ENCODE measurements at places on chromosomes 6 and 20.
A peak's percentile ranks its signal among the peaks of the same experiment; 100 is the strongest.

GRCh38 chr6:48973491-48973890 is 489.6 kb downstream of the MMUT start:
- DNase-seq = no peak

- no peak for DNase-seq
These were observed 133.3 kb downstream of the TFAP2C start for GRCh38 chr20:56762401-56762800.

- no peak for DNase-seq
These were observed 39.2 kb upstream of the SPACA1 start for GRCh38 chr6:88008411-88008810.

- DNase-seq = no peak
These were observed 15.1 kb upstream of the DEF6 start for GRCh38 chr6:35282472-35282871.

DNA sequence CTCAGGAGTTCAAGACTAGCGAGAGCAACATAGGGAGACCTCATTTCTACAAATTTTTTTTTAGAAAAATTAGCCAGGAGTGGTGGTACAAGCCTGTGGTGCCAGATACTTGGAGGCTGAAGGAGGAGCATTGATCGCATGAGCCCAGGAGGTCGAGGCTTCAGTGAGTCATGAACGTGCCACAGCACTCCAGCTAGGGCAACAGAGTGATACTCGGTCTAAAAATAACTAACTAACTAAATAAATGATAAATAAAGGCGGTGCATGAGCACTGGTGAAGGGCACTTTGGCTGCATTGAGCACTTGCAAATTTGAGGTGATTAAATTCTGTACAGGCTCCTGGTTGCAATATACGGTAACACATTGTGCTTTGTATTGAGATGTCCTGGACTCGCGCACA is 13.5 kb downstream of the HLA-A start:
- no peak for DNase-seq

DNA sequence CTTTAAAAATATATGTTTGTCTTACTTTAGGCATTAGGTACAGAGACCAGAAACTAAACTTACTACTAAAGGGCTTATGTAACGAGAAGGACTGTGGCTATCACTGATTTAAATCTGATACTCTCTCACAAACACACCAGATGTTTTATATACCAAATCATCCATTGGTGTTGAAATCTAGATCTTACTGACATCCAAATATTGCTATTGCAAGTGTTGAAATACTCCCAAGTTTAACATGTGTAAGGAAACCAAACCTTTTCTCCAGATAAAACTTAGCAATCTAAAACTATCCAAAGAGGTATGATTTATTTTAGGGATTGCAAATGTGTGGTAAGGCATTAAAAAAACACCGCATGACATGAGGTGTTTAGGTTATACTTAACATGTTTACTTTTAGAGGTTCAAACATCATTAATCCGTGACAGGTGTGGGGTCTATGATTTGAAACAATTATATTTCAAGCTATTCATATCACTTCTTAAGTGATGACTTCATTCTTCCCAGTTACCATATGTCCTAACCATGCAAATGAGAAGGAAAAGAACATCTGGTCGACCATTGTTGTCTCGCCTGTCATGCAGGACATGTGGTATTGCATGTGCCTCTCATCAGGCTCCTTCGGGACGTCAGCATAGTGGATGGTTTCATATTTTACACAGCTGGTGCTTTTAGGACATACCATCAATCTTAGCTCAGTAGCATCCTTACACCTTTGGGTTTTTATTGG is 168.3 kb upstream of the SPACA1 start:
- no peak for DNase-seq

GRCh38 chr20:49562311-49563014 is 5.5 kb downstream of the PTGIS start:
- DNase-seq = no peak

- no peak for DNase-seq
These were observed 332.3 kb downstream of the PLCB1 start for GRCh38 chr20:8464368-8464767.

GRCh38 chr20:48571949-48572847 is 255.6 kb downstream of the PREX1 start:
- DNase-seq = no peak

DNA sequence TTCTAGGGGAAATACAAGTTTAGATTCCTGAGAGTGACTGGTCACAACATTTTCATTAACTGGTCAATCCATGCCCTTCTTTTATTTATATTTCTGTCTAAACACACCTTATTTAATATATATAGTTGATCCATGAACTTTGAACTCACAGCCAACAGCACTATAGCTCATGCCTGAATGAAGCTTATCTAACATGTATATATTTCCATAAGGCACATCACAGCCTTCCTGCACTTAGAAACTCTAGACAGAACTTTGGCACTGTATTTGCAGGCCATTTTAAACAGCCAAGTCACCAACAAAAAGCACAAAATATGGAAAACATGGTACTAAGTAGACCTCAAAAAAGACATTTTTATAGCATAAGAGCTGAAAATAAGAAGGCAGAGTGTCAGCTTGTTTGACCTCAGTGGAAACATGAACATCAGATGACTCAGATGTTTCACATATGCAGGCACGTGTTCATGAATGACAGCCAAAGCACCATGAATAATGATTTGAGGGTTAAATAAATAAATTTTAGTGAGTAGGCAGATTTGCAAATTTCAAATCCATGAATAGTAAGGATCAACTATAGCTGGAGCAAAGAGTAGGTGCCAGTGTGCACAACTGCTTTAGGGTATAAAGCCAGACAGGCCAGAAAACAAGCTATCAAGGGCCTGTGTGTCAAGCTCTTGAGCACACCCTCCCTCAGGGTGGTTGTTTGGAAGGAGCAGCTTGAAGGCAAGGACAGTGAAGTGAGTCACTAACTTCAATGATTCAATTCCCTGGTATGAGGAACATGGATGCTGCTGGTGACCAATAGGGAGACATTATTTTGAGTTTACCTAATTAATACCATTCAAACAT is 88.9 kb upstream of the NT5E start:
- DNase-seq = no peak

DNA sequence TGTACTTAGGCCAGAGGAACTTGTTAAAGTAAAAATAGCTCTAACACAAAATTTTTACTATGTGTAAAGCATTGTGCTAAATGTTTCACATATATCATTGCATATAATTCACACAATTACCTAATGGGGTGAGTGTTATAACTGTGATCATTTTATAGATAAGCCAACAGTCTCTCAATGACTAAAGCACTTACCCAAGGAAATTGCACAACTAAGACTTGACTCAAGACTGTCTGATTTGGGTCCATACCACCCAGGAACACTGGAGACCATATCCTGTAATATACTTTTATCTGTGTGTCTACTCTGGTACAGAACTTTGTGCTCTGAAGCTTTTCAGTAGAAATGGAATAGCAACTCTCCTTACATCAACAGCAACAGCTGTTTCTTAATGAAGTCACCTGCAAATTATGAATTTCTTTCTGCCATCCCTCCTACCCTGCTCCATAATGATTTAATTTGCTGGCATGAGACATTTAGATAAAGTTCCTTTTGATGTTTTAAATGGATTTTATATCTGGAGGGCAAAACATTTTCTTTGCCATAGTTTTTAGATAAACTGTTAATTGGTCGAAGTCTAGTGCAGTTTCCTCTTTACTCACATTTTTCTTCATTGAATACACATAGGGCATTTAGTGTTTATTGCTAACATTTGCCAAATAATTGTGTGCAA is 47.5 kb downstream of the TSPYL4 start:
- DNase-seq = no peak

- DNase-seq = no peak
These were observed 140.0 kb downstream of the TBC1D7 start for GRCh38 chr6:13188306-13188705.

DNA sequence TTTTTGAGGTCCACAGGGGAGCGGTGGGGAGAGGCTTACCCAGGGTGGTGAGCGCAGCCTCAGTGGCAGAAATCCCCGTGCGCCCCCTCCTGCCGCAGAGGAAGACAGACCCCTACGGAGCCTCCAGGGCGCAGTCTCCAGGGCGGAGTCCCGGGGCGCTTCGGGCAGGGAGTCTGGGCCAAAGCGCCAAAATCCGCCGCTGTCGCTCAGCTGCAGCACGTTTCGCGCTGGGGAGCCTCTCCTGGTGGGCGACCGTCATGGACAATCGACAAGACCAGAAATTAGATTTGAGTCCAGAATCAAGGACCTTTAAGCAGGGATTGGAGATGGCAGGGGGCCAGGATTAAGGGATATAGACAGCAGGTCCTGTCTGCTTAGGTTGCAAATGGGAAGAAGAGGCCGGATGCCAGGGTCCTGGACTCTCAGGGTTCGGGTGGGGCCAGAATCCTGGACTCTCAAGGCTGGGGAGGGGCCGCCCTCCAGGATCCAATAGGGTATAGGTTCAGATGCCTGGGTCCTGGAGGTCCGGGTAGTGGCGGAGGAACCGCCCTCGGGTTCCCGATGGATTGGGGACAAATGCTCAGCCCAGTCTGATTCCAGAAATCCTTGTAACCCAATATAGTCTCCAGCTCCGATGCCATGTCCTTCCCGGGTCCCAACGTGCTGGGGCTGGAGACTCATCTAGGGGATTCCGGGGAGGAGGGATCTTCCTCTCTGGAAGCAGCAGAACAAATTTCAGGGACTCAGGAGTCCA is 7.9 kb upstream of the HLA-E start:
- DNase-seq = peak; percentile 49

DNA sequence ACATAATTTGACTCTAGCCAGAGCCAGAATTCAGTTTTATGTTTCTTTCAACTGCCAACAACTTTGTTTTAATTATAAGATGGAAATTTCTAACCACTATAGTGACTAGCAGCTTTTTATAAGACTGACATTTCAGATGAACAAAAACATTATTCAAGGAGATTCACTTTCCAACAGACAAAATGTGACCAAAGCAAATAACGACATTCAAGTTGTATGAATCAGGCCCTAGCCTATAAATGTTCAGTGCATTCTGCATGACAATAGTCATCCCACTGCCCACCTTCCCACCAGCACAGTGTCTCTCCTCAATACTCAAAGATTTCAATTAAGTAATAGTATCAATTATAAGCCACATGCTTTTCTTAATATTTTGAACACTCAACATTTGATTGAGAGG is 200.7 kb downstream of the KHDC1L start:
- DNase-seq = no peak

DNA sequence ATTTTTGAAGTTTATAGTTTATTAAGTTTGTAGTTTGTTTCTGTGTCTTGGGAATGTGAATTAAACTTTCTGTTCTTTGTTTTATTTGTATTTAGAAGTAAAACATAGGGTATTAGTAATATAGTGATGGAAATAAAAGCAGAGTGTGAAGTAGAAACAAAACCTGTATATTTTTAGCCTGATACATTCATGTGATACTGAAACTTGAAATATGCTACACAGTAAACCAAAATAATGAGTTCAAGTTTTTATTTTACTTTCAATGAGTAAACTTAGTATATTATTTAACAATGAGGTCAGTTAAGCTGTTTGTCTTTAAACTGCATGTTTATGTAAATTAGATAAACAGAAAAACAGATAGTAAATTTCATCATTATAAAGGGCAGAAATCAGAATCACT is 1592.6 kb downstream of the GRIK2 start:
- no peak for DNase-seq

- DNase-seq = no peak
These were observed 34.7 kb upstream of the KCNB1 start for GRCh38 chr20:49516916-49517804.

DNA sequence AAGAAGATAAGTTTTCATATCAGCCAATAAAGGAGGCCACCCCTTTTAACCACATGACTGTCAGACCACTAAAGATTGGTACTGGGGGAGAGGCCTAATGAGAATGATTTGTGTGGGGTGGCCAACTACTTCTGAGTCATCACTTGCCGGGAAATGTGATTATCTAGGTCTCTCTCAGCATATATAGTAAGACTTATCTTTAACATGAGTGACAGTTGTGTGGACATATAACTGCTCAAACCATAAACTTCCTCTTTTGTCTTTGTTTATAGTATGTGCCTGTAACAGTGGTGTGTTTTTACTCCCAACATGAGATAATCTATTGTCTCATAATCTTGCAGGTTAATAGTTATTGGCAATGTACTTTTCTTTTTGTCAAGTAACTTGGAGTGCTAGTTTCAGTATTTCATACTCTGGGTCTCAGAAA is 312.4 kb downstream of the CDKAL1 start:
- no peak for DNase-seq

DNA sequence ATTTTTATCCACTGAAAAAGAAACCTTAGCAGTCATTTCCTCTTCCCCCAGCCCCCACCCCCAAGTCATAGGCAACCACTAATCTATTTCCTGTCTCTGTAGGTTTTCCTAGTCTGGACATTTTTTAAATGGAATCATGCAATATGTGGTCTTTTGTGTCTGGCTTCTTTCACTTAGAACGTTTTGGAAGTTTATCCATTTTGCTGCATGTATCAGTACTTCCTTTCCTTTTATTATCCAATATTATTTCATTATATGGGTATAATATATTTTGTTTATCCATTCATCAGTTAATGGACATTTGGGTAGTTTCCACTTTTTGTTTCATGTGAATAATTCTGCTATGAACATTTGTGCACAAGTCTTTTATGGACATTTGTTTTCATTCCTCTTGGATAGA is 99.3 kb upstream of the BMP5 start:
- no peak for DNase-seq

GRCh38 chr20:4029505-4030467 is 14.4 kb upstream of the RNF24 start:
- no peak for DNase-seq

DNA sequence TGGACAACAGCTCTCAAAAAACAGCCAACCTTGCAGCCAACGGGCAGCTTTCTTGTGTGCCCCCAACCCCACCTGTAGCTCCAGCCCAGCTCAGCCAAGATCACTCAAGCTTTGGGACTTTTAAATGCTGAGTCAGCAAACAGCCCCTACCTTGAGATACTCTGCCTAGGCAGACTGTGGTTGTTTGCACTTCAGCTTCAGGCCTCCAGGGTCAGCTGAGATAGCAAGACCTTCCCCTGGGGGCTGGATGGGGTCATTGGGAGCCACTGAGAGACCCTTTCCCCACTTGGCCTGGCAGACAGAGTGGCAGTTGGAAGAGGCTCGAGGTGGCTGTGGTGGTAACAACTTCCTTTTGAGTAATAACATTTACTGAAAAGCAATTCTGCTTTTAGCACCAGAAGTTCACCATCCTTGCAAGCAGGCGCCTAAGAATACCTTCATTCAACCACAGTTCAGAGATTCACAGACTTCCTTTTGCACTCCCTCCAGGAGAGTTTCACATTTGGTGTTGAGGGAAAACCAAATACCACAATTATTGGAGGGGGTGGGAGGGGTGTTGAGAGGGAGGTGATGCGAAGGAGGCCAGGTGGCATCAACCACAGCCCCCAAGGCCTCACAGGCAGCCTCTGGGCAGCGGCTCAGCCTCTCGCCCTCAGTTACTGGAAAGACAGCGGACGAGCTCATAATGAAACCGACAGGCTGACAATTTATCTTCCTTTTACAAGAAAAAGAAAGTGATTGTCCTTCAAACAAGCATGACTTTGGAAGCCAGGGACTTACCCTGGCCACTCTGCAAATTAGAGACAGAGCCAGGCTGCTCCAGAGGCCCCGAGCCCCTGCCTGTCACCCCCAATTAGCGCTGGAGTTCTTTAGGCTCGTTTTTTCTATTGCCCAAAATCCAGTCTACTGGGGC is 148.1 kb downstream of the CEBPB start:
- DNase-seq = peak; percentile 76
